ENCODE measurements at places on chromosomes 3 and 15. TPM values are rescaled to one million over a fixed set of nuclear protein-coding genes. Genes with fewer than 3 reads are reported as not detected.
A peak's percentile ranks its signal among the peaks of the same experiment; 100 is the strongest.

Gene GOLGA6L6
- not detected for total RNA-seq

DNA sequence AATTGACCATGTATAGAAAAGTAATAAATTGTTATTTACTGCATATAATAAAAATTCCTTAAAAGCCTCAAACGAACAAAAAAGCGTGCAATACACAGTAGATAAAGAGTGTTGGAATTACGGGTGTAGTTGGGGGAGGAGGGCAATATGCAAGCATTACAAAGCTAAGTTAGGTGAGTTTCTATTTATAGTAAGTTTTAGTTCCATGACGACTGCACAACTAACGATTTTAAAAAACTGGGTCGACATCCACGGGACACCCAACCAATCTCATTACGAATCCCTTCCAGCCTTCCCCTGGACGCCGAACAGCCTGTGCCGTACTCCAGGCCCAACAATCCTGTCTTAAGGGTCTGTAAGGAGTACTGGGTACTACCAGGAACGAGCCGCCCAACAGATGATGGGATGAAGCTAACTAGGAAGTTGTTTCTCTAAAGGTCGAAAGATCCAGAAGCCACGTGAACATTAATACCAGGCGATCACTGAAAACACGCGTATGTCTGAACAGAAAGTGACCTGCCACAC is 677 bp downstream of the POLQ start:
- peak; percentile 23 for DNase-seq

- no peak for DNase-seq
Measured at GRCh38 chr15:88011533-88011932, 245.0 kb downstream of the NTRK3 start.

GRCh38 chr3:68142441-68142840 is 488.0 kb upstream of the SUCLG2 start:
- DNase-seq = no peak

Gene CCR3
- not detected for total RNA-seq

Gene SLC12A8
- 24.9 TPM for total RNA-seq

Gene ACSBG1
- total RNA-seq = not detected

Gene RFC4
- 141 TPM for total RNA-seq

DNA sequence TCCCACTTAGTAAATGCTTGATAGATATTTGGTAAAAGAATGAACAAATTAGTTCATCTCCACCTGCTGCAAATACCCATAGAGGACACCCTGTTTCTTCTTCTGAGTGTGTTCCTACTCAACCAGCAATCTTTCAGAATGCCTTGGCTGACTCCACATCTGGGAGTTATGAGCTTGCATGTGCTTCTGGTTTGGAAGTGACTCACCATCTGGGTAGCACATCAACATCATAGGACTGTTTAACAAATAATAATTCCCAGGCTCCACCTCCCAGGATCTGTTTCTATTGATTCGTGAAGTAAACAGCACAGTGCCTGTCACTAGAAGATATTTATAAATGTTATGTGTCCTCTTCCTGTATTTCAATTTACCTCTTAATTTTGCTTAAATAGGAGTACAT is 580.1 kb downstream of the ROBO2 start:
- no peak for DNase-seq

DNA sequence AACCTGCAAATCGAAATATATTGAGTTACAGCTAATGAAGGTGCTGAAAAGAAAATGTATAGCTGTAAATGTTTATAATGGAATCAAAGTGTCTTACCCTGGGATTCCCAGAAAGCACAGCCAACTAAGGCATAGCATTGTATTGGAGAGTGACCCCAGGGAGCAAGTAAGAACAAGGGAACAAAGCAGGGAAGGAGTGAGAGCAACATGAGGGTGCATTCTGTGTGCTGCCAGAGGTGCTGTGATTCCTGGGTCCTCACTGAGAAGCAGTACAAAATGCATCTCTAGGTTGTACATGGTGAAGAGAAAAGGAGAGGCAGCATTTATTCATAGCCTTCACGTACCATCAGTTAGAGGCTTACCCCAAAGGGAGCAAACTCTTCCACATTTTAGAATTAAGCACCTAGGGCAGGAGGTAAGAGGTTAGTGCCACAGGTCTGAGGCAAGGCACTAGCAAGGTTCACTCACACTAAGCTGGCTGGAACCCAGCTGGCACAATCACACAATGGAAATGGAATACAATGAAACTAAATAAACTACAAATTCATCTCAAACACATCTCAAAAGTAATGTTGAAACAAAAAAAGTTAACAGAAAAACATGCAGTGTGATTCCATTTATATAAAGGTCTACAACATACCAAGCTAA is 151.5 kb upstream of the C2CD4B start:
- no peak for DNase-seq

- no peak for DNase-seq
Measured at GRCh38 chr3:194784361-194784760, 98.7 kb downstream of the FAM43A start.

- no peak for DNase-seq
Measured at GRCh38 chr3:134274571-134274970, 23.9 kb upstream of the RYK start.

DNA sequence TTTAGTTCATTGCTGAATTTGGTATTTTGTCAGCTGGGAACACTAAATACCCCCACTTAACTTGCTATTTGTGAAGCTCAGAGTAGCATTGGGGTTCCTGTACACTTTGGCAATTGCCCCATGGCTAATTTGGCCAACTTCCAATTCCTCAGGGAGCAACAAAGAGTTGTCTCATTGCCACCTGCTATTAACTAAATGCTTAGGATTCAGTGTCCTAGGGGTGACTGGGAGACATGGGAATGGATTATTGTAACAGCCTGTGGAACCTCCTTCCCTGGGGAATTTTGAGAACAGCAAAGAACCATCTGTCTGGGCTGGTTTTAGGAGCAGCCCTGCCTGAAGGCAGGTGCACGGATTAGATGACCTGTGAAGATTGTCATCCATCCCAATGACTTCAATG is 437.4 kb upstream of the TPRG1 start:
- no peak for DNase-seq

Gene RPP25
- 1.5 TPM for total RNA-seq

Gene PLA2G4E
- not detected for total RNA-seq

Gene HTR3E
- not detected for total RNA-seq

DNA sequence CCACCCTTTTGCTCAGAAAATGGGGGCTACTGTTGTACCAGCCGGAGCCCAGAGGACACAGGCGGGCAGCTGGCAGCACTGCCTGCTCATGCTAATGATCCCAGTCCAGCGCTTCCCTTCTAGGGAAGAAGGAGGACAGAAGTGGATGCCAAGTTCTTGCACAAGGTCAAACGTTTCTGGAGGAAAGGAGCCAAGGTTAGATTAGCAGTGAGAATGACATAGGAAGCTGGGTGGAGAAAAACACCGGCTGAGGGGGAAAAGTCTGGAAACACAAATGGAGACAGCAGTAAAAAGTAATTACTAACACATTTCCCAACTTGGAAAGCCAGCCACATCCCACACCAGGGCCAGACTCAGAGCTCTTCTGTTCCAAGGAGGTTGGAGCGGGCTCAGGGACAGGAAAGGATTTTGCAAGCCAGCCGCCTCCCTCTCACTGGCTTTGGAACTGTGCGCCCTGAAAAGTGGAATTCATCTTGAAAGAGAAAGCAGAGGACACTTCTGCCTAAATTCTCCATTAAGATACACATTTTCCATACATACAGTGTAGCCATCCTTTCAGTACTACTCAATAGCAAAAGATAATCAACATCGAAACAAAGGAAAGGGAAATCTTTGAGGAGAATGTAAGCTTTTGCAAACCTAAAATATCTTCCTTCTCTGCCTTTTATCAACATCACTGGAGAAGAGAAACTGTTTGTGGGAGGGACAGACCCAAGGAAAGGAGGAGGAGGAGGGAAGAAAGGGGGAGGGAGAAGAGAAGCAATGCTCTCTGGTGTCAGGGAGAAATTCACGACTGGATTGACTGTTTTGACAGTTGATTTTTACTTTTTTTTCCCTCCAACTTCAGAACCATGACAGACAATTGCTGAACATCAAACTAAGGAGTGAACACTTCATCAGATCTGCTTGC is 133.6 kb downstream of the CD47 start:
- DNase-seq = no peak

Gene TMEM207
- total RNA-seq = not detected

DNA sequence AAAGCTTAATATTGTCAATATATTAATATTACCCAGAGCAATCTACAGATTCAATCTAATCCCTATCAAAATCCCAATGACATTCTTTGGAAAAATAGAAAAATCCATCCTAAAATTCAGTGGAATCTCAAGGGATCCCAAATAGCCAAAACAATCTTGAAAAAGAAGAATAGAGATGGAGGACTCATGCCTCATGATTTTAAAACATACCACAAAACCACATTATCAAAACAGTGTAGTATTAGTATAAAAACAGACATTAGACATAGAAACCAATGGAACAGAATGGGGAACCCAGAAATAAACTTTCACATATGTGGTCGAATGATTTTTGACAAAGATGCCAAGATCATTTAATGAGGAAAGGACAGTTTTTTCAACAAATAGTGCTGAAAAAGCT is 14.6 kb downstream of the NEK4 start:
- no peak for DNase-seq

- no peak for DNase-seq
Measured at GRCh38 chr3:184739594-184740505, 28.0 kb upstream of the MAGEF1 start.

Gene TMEM45A
- 17.9 TPM for total RNA-seq

DNA sequence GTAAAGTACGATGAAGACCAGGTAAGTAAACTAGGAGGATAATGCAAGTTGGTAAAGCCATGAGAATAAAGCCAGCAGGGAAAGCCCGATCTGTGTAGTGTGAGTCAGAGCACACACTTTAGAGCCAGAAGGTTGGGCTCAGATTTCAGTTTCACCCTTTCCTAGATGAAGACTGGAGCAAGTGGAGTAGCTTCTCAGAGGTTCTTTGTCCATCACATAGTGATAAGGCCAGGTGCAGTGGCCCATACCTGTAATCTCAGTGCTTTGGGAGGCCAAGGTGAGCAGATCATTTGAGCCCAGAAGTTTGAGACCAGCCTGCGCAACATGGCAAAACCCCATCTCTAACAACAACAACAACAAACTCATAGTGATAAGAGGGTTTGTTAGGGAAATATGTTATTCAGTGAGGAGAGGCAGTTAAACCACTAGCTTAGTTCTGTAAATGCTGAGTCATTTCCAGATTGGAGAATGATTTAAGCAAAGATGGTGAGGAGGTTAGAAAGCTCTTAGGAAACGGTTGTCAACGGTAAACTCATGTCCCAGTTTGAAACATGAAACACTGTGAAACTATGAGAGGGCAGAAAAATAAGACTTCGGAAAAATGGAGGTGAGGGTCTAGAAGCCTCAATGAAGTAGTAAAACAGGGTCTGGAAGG is 39.0 kb downstream of the IL12A start:
- DNase-seq = peak; percentile 54

Gene NTRK3
- total RNA-seq = not detected

DNA sequence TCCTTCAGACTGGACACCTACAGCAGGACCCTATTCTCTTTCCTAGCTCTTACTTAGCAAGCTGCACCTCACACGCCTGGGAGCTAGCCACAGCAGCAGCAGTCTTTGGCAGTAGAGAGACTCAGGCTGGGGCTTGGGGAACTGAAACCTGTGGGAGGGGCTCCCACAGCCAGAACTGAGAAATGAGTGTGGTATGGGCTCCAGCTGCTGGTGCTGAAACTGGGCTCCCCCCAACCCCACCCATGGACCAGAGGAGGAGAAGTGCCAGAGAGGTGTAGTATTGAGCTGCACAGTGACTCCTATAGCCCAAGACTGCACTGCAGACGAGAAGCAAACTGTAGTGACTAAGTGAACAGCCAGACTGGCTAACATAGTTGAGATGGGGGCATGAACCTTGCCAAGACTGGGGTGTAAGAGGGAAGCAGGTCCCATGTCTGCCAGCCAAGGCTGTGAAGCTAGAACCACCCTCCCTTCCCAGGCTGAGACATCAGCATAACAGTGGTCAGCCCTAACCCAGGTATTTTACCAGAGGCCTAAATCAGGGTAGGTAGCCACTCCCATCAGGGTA is 62.5 kb downstream of the MYO5A start:
- no peak for DNase-seq

Gene FSD2
- not detected for total RNA-seq

Gene TJP1
- 41.7 TPM for total RNA-seq

Gene AEN
- total RNA-seq = 37.0 TPM

Gene NR2E3
- total RNA-seq = not detected

- peak; percentile 31 for DNase-seq
Measured at GRCh38 chr3:21274079-21274571, 476.9 kb downstream of the ZNF385D start.

Gene FBN1
- 142 TPM for total RNA-seq

All from A172 (cell line).